HCT116 (cell line): ENCODE measurements at places on chromosomes 5 and 9. TPM values are rescaled to one million over a fixed set of nuclear protein-coding genes. Genes with fewer than 3 reads are reported as not detected.
A peak's percentile ranks its signal among the peaks of the same experiment; 100 is the strongest.

DNA sequence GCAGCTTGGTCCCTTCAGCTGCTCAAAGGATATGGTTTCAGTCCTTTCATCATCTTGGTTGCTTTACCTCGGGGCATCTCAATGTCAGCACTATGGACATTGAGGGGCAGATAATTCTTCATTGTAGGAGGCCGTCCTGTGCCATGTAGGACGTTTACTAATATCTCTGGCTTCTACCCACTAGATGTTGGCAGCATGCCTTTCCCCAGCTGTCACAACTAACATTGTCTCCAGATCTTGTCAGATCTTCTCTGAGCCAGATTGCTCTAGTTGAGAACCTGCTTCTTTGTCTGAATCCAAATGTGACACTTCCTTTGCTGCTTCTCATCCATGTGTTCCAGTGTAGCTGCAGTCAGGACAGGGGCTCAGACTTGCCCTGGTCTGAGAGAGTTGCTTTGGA, 10.3 kb downstream of the PTPA start:
- DNase-seq, result no peak

- no peak for DNase-seq
Observed at GRCh38 chr5:111792471-111793058, 35.6 kb upstream of the NREP start.

DNA sequence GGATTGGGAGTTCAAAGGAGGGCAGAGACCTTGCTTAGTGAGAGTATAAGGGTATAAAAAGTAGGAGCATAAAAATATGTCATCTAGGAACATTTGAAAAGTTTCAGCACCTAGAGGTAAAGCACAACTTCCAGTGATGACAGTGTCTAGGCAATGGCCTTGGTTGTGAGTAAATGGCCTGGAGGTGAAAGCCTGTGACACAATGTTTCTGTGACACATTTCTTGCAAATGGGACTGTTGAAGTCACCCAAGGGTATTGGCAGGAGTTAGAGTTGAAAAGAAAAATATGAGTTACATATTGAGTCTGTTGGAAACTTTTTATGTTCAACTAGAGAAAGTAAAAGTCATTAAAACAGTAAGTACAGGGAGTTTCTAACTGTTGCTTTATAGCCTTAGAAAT, 14.8 kb downstream of the C5orf47 start:
- DNase-seq, result no peak

- DNase-seq, result no peak
Observed at GRCh38 chr5:53399926-53400697, 80.3 kb upstream of the FST start.

TAF11L5 gene
- not detected for total RNA-seq

DNA sequence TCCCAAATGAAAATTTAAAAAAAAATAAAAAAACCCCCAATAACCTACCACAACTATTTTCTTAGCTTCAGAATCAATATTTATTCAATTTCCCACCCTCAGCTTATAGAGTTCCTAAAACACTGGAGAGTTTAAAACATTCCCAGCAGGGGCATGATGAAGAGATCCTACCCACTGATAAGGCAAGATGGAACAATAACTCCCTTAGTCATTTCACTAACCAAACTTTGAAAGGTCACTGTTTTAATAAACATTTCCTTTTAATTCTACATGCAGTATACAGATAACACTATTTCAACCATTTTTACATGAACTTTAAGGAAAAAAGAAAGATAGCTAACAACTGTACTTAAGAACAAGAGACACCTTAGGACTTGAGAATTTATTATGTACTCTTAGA, 34.9 kb upstream of the ACOT12 start:
- no peak for DNase-seq

GRCh38 chr9:123772967-123773366, 157.0 kb downstream of the DENND1A start:
- DNase-seq, result no peak

MED22 gene
- 18.6 TPM for total RNA-seq

- DNase-seq, result peak; percentile 19
Observed at GRCh38 chr5:63963080-63963735, 963 bp upstream of the HTR1A start.

DBH gene
- total RNA-seq, result not detected

GRCh38 chr5:89989776-89990175, 419.8 kb downstream of the CETN3 start:
- DNase-seq, result no peak

- no peak for DNase-seq
Observed at GRCh38 chr9:34426347-34427074, 31.9 kb downstream of the FAM219A start.

TTLL11 gene
- total RNA-seq, result 2.2 TPM

SPAAR gene
- not detected for total RNA-seq

DNA sequence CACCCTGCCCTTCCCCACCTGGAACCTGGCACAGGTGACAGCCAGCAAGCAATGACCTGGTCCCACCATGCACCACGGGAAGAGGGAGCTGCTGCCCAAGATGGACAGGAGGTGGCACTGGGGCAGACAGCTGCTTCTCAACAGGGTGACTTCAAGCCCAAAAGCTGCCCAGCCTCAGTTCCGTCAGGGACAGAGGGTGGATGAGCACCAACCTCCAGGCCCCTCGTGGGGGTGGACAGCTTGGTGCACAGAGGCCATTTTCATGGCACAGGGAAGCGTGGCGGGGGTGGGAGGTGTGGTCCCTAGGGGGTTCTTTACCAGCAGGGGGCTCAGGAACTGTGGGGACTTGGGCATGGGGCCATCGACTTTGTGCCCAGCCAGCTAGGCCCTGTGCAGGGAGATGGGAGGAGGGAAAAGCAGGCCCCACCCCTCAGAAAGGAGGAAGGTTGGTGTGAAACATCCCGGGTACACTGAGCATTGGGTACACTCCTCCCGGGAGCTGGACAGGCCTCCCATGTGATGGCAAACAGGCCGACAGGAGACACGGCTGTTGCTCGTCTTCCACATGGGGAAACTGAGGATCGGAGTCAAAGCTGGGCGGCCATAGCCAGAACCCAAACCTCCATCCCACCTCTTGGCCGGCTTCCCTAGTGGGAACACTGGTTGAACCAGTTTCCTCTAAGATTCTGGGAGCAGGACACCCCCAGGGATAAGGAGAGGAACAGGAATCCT, 1.9 kb downstream of the CEL start:
- no peak for DNase-seq
